CD4-positive, CD25-positive, alpha-beta regulatory T cell (primary cell): ENCODE measurements at places on chromosomes 1 and 21. TPM values are rescaled to one million over a fixed set of nuclear protein-coding genes. Genes with fewer than 3 reads are reported as not detected.
A peak's percentile ranks its signal among the peaks of the same experiment; 100 is the strongest.

The SH2D1B gene
- polyA plus RNA-seq, result 0.19 TPM

The SLAMF9 gene
- not detected for polyA plus RNA-seq

GRCh38 chr1:52164604-52165003, 22.7 kb downstream of the ZFYVE9 start:
- H3K27ac ChIP-seq, result no peak overlapping the region
- no peaks in the 10 kb centered on the region for H3K36me3 ChIP-seq
- DNase-seq, result no peak

GRCh38 chr1:181061891-181062835, 26.3 kb upstream of the IER5 start:
- no peaks in the 10 kb centered on the region for H3K27me3 ChIP-seq
- peak; percentile 34 for DNase-seq
- H3K4me1 ChIP-seq, result peaks cover 15% of the 10 kb centered on the region
- H3K36me3 ChIP-seq, result peaks cover 12% of the 10 kb centered on the region
- H3K4me3 ChIP-seq, result peak overlapping the region; percentile 71

DNA sequence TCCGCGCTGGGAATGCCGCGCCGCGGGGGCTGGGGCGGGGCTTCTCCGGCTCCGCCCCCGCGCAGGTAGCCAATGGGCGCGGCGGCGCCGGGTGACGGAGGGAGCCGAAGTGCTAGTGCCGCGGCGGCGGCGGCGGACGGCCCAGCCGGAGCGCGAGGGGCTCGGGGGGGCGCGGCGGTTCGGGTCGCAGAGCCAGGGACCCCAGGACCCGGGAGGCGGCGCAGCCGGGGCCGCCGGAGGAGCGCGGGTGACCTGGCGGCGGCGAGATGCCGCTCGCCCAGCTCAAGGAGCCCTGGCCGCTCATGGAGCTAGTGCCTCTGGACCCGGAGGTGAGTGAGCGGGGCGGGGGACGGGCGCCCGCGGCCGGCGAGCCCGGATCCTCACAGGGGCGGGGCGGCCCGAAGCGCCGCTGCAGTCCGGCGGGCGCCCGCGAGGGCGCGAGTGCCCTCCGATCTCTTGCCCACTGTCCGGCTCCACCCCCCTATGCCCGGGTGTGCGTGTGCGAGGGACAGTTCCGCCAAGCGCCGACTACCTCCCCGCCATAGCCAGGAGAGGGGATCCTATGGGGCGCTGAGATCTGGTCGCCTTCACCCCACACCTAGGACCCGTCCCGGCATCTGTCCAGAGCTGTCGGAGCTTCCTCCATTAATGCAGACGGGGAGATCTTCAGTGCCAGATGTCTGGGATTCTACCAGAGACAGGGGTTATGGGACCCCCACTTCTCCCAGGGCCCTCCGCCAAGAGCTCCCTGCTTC, at the start of gene RPS6KA1:
RPS6KA1 (plus strand) TSS at position 107 of the 755 bp plus-strand sequence; CDS start at position 267, 160 bp downstream.
- peak within 1 kb of the TSS; percentile 61 for H3K4me3 ChIP-seq
- H3K4me1 ChIP-seq, result peaks cover 33% of the 10 kb centered on the region
- peak; percentile 49 for DNase-seq
- H3K27me3 ChIP-seq, result no peaks in the 10 kb centered on the region

DNA sequence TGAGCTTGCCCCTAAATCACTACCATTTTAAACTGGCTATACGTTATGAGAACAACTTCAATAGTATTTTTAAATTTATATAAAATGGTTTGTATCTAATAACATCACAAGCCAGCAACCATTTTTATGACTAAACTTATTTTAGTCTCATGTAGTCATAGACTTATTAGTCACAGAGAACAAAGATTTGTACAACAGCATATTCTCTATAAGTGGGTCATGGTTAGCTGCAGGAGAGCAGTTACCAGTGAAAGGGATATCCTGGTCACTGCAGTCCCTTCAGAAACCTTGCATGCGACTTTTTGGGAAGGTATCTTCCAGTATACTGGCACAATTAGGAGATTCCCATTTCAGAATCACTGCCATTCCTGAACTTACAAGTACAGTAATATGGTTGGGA, 90.0 kb downstream of the HFM1 start:
- H3K4me1 ChIP-seq, result no peaks in the 10 kb centered on the region
- no peaks in the 10 kb centered on the region for H3K27me3 ChIP-seq
- no peak for DNase-seq
- H3K27ac ChIP-seq, result no peak overlapping the region
- H3K4me3 ChIP-seq, result no peak overlapping the region

DNA sequence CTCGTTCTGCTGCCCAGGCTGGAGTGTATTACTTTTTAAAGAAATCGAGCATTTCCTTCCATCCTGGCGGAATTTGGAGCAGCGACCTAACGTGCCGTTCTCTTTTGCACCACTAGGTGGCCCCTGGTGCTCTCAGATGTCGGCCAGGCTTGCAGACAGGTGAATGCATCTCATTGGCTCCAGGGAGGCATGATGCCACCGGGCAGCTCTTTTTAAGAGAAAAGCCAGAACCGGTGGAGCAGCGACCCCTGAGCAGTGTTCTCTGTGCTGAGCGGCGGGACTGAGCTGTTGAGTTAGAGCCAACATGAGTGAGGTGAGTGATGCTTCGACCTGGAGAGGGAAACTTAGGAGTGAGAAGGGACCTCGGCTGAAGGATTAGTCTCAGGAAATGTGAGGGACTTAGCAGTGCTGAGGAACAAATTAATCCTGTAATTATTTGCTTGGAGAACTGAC, at the start of gene PCP4:
PCP4 (plus strand) TSS at position 241 of the 453 bp plus-strand sequence; CDS start at position 305, 64 bp downstream.
- H3K27ac ChIP-seq, result no peak within 1 kb of the TSS
- no peak for DNase-seq
- no peaks in the 10 kb centered on the region for H3K36me3 ChIP-seq
- no peaks in the 10 kb centered on the region for H3K4me1 ChIP-seq
- H3K27me3 ChIP-seq, result no peaks in the 10 kb centered on the region

GRCh38 chr1:29200906-29201594, 19.4 kb upstream of the SRSF4 start:
- DNase-seq, result no peak
- no peaks in the 10 kb centered on the region for H3K4me1 ChIP-seq
- H3K36me3 ChIP-seq, result peaks cover 13% of the 10 kb centered on the region
- H3K4me3 ChIP-seq, result no peak overlapping the region
- no peak overlapping the region for H3K27ac ChIP-seq

The LIN28A gene
- not detected for polyA plus RNA-seq
